ENCODE measurements at places on chromosomes 2 and 18.

DNA sequence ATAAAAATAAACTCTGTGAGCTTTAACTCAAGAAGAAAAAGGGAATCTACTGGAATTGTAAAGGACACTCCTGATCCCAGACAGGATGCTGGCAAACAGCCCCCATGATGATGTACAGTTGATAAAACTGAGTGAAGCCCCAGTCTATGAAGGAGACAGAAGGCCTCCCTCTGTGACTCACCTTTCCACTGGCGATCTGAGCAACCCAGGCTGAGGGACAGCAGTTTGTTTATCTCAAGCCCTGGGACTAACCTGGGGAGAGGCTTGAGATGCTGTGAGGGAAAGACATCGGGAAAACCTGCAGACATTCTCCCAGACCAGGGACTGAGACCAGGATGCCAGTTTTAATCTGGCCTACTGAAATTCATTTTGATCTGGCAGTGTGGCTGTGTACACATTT, 104.5 kb upstream of the CDH2 start:
- no peak for DNase-seq

GRCh38 chr2:190235551-190236075, 84.0 kb downstream of the HIBCH start:
- DNase-seq = no peak

DNA sequence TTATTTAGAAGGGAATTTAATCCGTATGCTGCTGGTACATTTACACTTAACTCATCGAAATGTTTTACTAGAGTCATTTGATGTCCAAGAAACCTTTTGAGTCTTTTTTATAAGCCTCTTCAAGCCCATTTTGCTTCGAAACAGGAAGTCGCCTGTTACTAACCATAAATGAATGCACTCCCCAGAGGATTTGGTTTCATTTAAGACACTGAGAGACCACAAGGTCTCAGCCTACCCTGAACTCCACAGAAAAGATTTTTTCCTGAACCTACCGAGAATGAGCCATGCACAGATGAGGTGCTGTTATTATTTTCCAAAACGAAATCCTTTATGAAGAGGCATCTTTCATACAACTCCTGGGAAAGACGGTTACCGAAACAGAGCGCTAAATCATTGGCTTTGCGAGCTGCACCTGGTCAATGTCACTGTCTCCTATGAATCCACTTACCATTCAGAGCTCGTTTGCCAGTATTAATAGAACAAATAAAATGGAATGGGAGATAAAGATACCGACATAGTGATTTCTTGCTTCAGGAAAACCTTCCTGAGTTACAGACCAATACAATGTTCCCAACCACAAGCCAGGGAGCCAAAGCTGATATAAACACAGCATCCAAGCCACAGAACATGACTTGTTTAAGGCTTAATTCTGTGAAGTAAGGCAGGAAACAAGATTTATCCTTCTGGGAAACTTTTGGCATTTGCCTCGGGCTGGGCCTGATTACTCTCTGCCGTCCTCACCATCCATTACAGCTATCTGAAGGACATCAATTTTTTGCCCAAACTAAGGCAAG, 382.1 kb downstream of the OSR1 start:
- peak; percentile 62 for DNase-seq

DNA sequence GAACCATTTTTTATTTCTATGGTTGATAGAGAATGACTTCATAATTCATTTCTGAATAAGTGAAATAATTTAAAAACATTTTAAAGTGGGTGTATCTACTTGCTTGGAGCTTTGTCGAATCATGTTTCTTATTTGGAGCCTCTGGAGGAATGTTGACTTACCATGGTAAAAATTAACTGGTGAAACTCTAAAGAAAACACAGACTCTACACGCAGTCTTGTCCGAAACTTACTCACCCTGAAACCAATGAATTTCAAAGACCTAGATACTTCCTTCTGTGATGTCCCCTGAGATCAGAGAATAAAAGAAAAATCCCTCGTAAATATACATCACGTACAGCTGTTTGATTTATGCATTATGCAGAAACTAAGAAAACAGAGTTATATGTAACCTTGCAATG, 665.2 kb upstream of the NRXN1 start:
- DNase-seq = no peak

DNA sequence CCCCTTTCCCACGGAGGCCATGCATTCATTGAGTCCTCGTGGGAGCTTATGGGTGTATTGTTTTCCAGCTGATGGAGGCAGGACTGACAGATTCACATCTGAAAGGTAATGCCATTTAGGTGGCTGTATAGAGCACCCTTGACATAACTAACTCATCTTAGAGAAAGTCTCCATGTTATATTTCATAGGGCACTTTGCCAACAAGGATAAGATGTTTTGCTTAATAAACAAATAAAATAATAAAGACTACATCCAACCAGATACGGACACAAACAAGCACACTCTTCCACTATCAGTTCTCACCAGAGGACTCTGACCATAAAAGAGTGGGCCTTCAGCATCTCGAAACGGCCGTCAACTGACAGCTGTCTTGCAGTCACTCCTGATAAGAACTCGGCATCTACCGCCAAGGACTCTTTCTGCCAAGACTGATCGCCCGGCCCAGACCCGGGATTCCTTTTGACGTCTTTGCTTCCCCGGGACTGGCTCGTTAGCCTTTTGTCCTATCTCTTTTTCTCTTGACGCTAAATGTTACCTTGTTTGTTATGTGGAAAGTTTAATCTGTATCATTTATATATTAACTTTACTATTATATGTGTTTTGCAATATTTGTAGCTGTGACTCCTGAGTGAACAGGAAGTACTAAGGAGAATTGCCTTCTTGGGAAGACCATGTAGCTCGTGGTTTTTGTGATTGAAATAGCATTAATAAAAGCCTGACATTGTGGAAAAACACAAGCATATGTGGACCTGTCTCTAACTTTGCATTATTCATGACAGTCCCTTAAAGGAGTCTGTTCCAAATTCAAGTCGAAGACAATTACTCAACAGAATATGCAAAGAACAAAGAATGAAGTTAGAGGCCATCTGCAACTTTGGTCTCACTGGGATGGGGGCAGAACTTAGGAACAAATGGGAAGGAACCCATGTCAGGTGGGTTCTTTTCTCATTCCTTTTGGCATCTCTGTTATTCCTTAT, 195.1 kb downstream of the LPIN1 start:
- DNase-seq = no peak

DNA sequence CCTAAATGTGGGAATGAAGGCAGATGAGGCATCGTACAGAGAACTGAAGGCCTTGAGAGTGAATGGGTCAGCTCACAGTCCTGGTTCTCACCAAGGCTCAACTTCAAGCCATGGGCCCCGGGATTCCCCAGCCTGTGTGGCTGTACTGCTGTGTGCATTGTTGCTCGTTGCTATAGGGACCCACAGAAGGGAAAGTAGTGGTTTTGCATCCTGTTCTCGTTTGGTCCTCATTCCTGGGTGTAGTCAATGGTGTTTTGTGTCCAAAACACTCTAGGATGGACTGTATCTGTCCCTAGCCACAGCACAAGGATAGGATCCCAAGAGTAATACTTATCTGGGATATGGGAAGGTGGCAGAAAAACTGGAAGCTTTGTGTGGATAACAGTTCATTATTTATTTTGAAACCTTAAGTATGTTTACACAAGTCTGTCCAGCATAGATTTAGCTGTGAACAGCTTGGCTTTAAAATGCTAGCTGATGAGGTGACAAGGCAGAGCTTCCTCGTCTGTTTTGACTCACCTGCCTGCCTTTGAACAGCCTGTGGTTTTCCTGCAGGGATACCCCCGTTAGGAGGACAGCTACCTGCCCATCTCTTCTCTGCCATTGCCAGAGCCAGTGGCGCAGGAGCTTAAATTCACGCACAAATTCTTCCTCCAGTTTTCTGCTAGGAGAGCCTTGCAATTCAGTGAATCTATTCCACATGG, 85.0 kb downstream of the WDSUB1 start:
- no peak for DNase-seq

DNA sequence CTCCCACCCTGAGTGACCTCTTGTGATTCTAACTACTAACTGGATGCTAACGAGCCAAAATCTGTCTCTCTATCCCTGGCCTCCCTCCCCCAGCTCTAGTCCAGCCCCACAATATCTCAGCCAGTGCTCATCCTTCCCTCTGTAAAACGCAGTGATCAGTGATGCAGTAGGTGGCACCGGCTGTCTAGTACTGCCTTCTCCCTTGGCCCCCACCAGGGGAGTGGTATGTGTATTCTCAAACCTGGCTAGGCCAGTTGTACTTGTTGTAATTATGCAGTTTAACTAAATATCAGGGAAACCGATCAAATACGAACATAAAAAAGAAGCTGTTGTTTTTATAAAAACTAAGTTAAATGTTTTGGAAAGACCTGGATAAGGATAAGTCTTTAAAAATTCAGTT, 113.2 kb upstream of the ALPP start:
- no peak for DNase-seq

DNA sequence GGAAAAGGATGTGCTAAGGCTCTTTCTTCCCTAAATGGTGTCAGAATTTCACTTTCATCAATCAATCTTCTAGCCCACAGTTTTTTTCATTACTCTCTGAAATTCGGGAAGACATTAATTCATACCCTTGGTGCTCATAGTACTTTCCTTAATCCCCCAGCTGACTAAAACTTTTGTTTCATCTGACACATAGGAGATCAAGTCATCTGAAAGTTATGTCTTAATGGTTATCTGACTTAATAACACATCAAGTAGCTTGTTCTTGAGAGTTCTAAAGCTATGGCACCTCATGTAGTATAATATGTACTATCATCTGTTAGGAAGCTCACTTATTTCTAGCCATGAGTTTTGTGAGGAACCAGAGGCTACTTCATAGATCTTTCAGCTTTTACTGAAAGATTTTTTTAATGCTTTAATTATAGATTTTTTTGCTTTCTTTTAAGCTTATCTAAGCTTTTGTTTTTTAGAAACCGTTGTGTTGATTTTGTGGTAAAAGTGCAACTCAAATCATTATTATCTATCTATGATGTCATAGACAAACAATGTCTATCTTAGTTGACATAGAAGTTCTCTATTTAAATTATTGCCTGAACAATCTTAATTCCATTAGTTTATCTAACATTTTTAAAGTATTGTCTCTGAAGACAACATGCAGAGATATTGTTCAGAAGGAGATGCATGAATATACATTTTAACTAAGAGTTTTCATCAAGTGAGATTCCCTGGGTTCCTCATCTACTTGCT, 93.6 kb upstream of the UBXN4 start:
- DNase-seq = no peak

GRCh38 chr2:108945969-108946368, 43.1 kb downstream of the EDAR start:
- no peak for DNase-seq

GRCh38 chr2:3902131-3902530, 198.8 kb downstream of the DCDC2C start:
- no peak for DNase-seq

- no peak for DNase-seq
Observed at GRCh38 chr2:219174146-219174545, 2.6 kb downstream of the CNPPD1 start.

DNA sequence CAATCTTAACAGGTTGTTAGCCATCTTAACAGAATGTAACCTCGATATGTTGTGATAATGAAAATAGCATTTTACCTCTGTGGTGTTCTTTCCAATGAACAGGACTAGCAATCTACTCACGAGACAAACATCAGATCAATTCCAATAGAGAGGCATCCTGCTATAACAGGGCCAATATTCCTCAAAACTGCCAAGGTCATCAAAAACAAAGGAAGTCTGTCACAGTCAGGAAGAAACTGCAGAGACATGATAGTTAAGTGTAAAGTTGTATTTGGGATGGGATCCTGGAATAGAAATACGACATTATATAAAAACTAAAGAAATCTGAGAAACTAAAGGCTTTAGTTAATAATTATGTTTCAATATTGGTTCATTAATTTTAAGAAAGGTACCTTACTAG, 588.9 kb upstream of the NETO1 start:
- no peak for DNase-seq

DNA sequence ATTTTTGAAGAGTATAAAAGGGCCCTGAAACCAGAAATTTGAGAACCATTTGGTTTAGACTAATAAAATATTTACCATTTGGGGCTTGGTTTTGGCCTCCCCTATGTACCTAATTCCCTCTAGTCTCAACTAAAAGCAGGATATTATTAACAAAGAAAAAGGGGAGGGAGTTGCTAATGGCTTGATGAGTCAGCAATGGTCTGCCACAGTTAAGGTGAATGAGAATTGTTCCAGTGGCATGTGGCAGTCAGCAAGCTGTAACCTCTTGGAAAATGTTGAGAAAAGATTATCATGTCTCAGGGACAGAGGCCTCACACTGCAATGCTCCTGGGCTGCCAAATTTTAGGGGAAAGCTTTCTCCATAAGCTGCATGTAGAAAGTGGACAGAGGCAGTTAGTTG, 20.1 kb upstream of the SLC39A10 start:
- peak; percentile 30 for DNase-seq

DNA sequence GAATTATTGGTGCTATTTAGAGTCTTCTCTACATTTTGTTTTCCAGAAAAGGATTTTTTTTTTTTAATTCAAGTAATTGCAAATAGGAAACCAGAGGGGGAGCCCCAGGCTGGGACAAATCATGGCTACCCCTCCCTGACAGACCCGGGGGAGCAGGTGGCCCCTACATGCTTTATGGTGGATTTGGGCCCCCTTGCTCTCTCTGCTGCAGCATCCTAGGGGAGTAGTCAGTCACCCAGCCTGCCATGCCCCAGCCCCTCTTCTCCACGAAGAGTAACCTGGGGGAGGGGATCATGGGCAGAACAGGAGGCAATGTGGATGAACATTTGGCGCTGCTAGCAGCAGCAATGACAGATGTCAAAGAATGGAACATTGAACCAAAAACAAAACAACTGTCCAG, 4.6 kb downstream of the C2orf81 start:
- DNase-seq = no peak

- no peak for DNase-seq
Observed at GRCh38 chr2:86556508-86556907, 6.7 kb downstream of the CHMP3 start.

DNA sequence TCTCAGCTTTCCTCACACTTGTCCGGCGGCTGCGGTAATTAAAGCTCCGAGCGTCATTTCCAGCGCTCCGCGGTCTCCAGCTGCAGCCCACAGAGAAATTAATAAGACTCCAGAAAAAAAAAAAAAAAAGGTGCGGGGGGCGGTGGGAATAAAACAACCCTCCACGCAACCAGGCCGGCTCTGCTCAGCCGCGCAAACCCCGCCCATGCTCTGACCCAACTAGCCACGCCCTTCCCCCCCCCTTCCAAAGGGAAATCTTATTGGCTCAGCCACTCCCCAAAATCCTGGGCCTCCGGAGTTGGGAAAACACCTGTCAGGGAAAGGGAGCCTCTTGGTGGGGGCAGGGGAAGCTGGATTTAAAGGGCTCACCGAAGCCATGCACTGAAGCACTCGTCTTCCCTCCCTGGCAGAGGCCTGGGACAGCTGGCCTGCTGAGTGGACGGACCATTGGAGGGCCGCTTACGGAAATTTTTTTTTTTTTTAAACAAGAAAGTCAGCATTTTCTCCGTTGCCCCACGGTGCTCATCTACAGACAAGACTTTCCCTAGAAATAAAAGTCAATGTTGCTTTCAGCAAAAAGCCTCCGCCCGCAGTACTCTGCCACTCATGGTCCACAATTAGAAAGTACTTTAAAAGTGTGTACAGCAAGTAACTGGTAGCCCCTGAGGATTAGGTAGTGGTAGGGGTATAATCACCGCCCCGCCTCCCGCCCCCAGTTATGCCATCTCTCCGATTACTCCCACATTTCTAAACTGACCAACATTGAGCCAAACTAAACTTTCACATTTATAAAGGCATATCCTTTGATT, 674 bp upstream of the ERBB4 start:
- DNase-seq = peak; percentile 63
